ENCODE measurements at places on chromosomes 3 and 15. TPM values are rescaled to one million over a fixed set of nuclear protein-coding genes. Genes with fewer than 3 reads are reported as not detected.

- no peak for DNase-seq
- H3K4me3 ChIP-seq, result no peak overlapping the region
- H3K27ac ChIP-seq, result no peak overlapping the region
Measured at GRCh38 chr15:84834969-84835368, 17.8 kb downstream of the ALPK3 start.

GRCh38 chr3:76869726-76870384 lies 170.0 kb upstream of the ROBO2 start:
- no peaks in the 10 kb centered on the region for H3K4me1 ChIP-seq
- no peak for DNase-seq
- no peak overlapping the region for H3K4me3 ChIP-seq
- no peaks in the 10 kb centered on the region for H3K27me3 ChIP-seq

- H3K27me3 ChIP-seq, result no peaks in the 10 kb centered on the region
- no peak overlapping the region for H3K27ac ChIP-seq
- no peak overlapping the region for H3K4me3 ChIP-seq
- no peaks in the 10 kb centered on the region for H3K4me1 ChIP-seq
- H3K36me3 ChIP-seq, result no peaks in the 10 kb centered on the region
Measured at GRCh38 chr3:47243419-47244147, 39.0 kb downstream of the KIF9 start.

GRCh38 chr15:89442671-89443307 lies 53.6 kb downstream of the RHCG start:
- H3K36me3 ChIP-seq, result no peaks in the 10 kb centered on the region
- DNase-seq, result peak; percentile 15
- H3K4me1 ChIP-seq, result no peaks in the 10 kb centered on the region
- H3K4me3 ChIP-seq, result no peak overlapping the region
- peaks cover 60% of the 10 kb centered on the region for H3K27me3 ChIP-seq

DNA sequence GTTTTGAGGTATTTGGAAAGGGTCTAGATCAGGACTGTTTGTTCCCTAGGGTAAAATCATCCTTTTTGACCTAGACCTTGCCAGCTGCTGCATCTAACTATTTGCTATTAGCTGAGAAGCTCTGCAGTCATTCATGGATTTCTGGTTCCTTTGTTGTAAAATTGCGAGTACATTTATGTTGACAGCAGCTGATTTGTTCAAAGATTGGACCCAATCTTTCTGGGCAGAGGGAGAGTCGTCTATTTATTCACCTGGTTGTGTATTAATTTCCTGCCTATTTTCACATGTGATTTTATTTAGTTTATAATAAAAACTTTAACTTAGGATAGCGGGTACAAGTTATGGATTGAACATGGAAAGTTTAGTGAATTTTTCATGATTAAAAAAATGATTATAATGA lies 236.3 kb downstream of the CNTN4 start:
- no peaks in the 10 kb centered on the region for H3K36me3 ChIP-seq
- H3K27ac ChIP-seq, result no peak overlapping the region
- no peaks in the 10 kb centered on the region for H3K27me3 ChIP-seq
- DNase-seq, result no peak
- H3K4me3 ChIP-seq, result no peak overlapping the region

- no peaks in the 10 kb centered on the region for H3K36me3 ChIP-seq
- no peak overlapping the region for H3K4me3 ChIP-seq
- DNase-seq, result no peak
- H3K27me3 ChIP-seq, result peaks cover 13% of the 10 kb centered on the region
Measured at GRCh38 chr15:66630801-66631351, 65.1 kb upstream of the LCTL start.

DNA sequence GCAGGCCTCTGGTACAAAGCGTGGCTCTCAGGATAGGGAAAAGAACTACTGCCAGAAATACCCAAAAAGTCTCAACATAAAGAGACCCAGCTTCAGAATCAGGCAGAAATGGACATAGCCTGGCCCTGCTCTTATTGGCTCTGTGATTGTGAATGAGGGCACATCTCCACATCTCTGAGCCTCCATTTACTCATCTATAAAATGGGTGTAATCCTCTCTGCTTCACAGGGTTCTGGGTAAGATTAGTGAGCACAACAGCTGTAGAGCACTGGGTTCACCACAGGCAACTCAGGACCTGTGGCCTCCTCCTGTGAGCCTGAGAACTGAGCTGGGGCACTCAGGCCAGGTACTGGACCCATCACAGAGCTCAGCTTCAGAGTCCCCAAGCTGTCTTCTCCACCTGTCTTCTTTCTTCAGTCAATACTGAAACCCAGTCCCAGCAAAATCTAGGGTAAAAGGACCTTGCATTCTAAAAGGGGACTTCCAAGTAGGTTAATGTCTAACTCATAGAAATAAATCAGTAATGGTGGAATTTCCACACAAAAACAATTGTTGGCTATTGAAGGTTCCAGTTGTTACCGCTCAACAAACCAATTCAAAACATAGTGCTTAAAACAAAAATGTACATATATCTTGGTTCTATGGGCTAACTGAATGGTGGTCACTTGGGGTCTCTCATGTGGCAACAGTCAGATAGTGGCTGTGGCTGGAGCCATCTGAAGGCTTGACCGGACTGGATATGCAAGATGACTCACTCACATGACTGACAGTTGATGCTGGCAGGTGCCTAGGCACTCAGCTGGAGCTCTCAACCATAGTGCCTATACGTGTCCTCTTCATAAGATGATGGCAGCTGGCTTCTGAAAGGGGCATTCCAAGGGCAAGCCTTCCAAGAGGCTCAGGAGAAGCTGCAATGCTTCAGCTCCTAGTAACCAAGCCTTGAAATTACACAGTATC lies 47.3 kb downstream of the TRIM42 start:
- H3K4me3 ChIP-seq, result no peak overlapping the region
- H3K27ac ChIP-seq, result no peak overlapping the region
- no peak for DNase-seq
- peaks cover 4% of the 10 kb centered on the region for H3K36me3 ChIP-seq

GCNT3 gene
- not detected for total RNA-seq

Data from HFFc6 (cell line).